H54 (cell line): ENCODE measurements at places on chromosomes 12 and 14.

DNA sequence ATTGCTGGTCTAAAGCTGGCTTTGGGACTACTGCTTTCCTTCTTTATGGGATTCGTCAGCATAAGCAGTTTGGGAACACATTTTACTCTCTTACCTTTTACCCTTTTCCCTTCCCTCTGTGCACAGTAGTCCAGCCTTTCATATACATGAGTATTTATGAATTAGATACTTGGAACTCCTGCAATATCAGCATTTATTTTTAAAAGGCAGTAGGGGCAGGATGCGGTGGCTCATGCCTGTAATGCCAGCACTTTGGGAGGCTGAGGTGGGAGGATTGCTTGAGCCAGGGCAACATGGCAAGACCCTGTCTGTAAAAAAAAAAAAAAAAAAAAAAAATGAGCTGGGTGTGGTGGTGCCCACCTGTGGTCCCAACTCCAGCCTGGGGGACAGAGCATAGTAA, 3.0 kb downstream of the NUBPL start:
- DNase-seq = no peak

DNA sequence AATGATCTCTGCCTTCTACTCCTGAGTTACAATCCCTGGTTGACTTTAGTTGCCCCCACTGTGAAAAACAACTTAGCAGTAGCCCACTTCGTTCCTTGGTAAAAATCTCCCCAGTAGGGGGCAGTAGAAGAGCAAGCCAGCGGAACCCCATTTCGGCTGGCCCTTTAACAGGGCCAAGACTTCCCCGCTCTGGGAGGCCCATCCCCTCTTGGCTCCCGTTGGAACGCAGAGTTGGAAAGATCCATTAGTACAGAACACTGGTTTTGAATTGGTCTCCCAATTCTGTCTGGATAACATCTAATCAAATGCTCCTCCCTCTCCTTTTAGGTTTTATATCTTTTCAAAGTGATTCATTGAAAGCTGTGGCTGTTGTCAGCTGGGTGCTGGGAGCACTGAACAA, 1133.3 kb downstream of the BCL11B start:
- peak; percentile 6 for DNase-seq

GRCh38 chr14:106605548-106606448, 1079.4 kb downstream of the TMEM121 start:
- DNase-seq = peak; percentile 6

DNA sequence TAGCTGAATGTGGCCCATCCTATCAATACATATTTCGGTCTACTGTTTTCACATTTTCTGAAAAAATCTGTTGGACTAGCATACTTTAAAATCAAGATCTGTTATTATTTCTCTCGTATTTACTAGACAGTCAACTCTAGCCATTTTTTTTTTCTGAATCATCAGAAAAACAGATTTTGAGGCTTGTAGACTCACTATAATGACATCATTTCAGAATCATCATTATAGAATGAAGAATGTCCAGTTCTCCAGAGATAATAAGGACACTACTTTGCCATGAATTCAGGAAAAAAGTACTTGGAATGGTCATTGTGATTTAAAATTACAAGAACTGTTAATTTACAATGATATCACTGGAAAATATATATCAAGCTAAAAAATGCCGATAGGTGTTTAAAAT, 589.8 kb downstream of the KCNH5 start:
- no peak for DNase-seq

DNA sequence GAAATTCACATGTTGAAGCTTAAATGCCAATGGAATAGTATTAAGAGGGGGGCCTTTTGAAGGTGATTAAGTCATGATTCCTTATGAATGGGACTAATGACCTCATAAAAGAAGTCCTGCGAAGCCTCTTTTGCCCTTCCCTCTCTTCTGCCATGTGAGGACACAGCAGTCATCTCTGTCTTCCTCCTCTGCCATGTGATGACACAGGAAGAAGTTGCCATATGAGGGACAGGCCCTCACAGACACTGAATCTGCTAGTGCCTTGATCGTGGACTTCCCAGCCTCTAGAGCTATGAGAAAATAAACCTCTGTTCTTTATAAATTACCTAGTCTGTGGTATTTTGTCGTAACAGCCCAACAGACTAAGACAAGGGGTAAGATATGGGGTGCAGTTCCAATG, 100.7 kb downstream of the VCPKMT start:
- DNase-seq = no peak

GRCh38 chr14:96407935-96408570, 16.1 kb downstream of the AK7 start:
- no peak for DNase-seq

GRCh38 chr12:118747771-118748170, 233.6 kb upstream of the SRRM4 start:
- no peak for DNase-seq
